Stimulated activated CD8-positive, alpha-beta memory T cell treated with anti-CD3 and anti-CD28 coated beads, Interleukin-2, amount 100 ng/mL, for 1 hour (primary cell): ENCODE measurements at places on chromosomes 12 and 14.

- DNase-seq: peak; percentile 77
Observed at GRCh38 chr14:100108042-100108825, 43.0 kb downstream of the EVL start.

DNA sequence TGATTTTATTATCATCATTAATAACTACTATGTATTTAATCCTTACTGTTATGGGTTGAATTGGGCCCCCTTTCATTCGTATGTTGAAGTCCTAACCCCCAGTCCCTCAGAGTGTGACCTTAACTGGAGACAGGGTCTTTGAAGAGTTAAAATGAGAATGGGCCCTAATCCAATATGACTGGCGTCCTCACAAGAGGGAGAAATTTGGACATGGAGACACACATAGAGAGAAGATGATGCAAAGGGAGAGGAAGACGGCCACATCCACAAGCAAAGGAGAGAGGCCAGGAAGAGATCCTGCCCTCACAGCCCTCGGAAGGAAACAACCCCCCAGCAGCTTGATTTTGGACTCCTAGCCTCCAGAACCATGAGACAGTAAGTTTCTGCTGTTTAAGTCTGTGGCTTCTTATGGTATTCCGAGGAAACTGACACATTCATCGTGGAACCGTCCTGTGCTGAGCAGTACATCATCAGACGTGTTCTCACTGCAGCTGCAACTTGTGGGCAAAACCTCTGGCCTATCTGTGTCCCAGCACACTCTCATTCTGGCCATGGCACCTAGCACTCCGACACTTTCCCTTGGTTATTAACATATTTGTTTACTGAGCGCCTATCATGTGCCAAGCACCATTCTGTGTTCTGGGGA, 127.6 kb downstream of the SLC38A6 start:
- DNase-seq: no peak

DNA sequence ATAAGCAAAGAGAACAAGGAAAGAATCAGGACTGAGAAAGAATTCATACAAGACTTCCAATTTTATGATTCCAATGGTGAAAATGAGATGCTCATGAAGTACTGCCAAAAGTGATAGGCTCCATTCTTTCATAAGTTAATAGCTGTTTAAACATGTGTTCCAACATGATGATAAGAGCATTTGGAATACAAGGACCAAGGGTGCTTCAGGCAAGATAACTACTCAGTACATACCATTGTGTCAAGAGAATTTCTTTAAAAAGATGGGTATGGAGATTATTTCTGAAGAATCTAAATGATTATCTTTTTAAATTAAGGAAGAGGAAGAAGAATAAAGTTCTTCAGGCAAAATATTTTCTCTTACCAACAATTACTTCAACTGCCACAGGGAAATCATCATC, 258.1 kb downstream of the MED13L start:
- no peak for DNase-seq

DNA sequence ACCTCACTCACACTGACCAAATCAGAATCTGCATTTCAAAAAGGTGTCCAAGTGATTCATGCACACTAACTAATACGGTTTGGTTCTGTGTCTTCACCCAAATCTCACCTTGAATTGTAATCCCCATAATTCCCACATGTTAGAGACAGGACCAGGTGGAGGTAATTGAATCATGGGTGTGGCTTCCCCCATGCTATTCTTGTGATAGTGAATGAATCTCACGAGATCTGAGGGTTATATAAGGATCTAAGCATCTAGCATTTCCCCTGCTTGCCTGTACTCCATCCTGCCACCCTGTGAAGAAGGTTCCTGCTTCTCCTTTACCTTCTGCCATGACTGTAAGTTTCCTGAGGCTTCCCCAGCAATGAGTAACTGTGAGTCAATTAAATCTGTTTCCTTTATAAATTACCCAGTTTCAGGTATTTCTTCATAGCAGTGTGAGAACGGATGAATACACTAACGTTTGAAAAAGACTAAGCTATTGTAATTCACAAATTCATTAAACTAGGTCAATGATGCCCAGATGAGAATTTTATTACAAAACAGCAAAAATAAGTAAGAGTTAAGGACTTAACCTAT, 759.1 kb downstream of the GALC start:
- no peak for DNase-seq

DNA sequence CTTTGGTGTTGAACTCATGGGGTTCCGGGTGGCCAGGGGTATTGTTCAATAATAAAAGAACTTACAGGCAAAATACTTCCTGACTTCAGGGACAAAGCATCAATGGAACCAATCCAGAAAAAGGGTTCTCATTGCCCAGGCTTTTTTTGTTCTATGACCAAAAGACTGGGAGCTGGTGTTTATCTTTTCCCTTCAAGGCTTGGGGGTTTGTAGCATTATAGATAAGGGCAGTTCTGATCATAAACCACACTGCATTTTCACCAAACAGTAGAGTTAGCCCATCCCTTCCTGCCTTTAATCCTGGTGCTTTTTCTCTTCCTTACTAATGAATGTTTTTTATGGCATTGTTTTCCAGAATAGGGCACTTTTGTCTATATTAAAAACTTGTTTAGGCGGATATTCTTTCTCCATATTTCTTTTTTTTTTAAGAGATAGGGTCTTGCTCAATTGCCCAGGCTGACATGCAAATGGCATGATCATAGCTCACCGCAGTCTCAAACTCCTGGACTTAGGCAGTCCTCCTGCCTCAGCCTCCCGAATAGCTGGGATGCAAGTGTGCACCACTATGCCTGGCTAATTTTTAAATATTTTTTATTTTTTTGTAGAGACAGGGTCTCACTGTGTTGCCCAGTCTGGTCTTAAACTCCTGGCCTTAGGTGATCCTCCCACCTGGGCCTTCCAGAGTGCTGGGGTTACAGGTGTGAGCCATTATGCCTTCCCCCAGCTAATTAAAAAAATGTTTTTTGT, 9.7 kb downstream of the FUT8 start:
- no peak for DNase-seq

GRCh38 chr12:121282072-121282742, 14.3 kb downstream of the CAMKK2 start:
- no peak for DNase-seq

- no peak for DNase-seq
Observed at GRCh38 chr12:58459191-58459590, 461.1 kb downstream of the LRIG3 start.

- DNase-seq: no peak
Observed at GRCh38 chr14:96624661-96625425, 122.7 kb downstream of the PAPOLA start.

GRCh38 chr12:9851927-9852326, 17.2 kb downstream of the CLEC2B start:
- DNase-seq: no peak

- no peak for DNase-seq
Observed at GRCh38 chr12:78240827-78241226, 410.1 kb downstream of the NAV3 start.

DNA sequence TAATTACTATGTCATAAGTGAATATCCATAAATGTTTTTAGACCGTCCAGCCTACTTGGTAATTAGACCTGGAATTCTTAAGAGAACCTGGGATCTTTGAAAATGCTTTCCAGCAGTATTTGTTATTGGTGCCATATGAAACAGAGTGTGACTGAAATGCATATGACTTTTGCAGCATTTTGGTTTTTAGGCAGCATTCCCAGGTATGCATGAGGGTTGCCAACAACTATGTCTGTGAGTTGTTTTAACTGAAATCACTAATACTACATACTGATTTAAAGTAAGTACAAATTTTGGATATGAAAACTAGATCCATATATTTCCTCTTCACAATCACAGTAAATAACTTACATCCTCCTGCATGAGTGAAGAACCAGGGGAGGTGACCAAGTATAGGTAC, 437.7 kb upstream of the FAR2 start:
- no peak for DNase-seq

DNA sequence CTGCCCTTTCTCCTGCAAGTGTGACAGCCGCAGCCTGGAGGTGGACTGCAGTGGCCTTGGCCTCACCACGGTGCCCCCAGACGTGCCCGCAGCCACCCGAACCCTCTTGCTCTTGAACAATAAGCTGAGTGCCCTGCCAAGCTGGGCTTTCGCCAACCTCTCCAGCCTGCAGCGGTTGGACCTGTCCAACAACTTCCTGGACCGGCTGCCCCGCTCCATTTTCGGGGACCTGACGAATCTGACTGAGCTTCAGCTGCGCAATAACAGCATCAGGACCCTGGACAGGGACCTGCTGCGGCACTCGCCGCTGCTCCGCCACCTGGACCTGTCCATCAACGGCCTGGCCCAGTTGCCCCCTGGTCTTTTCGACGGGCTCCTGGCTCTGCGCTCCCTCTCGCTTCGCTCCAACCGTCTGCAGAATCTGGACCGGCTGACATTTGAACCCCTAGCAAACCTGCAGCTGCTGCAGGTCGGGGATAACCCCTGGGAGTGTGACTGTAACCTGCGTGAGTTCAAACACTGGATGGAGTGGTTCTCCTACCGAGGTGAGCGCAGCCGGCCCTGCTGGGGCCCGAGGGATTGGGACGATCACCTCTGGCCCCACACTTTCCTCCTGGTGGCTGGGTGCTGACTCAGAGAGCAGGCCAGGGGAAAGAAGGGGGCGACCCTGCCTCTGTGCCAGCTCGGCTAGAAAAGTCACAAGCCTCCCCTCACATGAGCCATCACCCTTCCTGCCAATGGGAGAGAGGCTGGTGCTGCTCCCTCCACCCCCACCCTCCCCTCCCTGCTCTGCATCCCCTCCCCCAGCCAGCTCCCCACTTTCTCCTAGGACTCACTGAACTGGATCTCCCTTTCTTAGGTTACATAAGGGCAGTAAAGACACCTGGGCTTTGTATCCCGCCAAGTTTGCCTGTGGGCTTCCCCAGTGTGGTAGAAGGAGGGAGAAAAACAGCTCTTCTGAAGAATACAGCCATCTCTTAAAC, 10.9 kb downstream of the LRTM2 start:
- DNase-seq: no peak

DNA sequence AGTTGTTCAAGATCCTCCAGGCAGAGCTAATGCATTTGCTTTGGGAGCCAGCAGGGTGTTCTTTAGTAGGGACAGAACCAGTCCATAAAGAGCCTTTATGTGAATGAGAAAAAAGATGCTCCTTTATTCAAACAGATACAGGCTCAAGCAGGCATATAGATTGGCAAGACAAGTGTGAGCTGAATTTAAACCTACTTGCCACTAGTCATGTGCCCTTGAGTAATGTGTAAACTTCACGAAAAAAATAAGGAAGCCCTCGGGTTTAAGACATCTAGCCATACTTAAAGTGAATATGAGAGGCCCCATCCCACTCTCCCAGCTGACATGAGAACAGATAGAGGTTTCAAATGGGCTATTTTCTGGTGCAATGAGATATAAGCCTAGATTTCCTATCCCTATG, 43.1 kb upstream of the STRAP start:
- DNase-seq: no peak

DNA sequence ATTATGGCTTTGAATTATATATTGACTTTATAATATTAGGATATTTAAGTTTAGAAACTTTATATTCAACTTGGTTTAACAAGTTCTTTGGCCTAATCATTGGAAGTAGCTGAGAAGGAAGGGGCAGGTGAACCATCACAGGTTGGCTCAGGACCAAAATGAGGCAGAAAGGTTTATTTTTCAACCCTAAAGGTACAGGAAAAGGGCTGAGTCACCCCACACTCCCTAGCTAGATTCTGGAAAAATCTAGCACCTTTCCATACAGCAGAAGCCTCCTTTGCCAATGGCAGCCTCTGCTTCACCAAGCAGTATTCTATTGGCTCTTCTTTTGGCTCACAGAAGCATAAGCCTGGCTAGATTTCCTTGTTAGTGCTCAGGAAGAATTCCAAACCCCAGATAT, 19.3 kb upstream of the MED6 start:
- DNase-seq: no peak

GRCh38 chr12:97404543-97404942, 58.1 kb upstream of the RMST start:
- DNase-seq: no peak
